ENCODE measurements at places on chromosomes 7 and 10.

DNA sequence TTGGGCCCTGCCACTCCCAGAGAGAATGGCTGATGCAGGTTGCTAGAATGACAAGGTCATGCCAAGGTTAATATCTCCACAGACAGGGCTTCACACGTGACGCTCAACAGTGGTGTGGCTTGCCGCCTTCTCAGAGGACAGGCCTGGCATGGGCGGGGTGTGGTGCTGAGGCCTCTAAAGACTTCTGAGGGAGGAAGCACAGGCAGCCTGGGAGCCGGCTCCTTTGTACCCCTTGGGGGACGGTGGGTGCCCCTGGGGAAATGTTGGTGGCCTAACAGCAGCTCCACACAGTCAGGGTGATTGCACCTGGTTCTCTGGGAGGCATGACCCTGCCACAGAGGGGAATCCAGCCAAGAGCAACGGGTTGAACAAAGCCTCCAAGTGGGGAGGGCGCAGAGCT is 115.1 kb downstream of the PKD1L1 start:
- DNase-seq: no peak

GRCh38 chr10:76640806-76641205 is 996.8 kb downstream of the KCNMA1 start:
- DNase-seq: no peak

GRCh38 chr10:119247550-119247894 is 40.2 kb downstream of the GRK5 start:
- no peak for DNase-seq

- no peak for DNase-seq
Measured at GRCh38 chr10:52967806-52968795, 195.5 kb upstream of the MBL2 start.

DNA sequence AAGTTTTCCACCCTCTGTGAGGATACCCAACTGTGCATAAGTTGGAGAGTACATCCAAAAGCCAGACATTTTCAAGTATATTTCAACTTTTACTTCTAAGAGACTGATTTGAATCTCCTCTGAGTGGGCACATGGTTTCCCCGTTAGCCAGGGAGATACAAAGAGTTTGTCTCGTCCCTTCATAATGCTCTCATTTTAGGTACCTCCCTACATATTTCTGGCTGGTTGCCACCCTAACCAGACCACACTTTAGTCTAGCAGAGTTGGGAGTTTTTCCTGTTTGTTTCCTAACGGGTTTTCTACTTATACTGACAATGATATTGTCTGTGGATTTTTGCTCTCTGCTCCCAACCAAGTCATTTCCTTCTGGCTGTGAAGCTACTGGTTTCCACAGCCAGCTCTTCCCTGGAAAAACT is 180.3 kb downstream of the CCDC71L start:
- DNase-seq: peak; percentile 16

GRCh38 chr10:60910543-60910942 is 33.4 kb downstream of the RHOBTB1 start:
- DNase-seq: no peak

GRCh38 chr10:3008518-3009195 is 58.7 kb upstream of the PFKP start:
- no peak for DNase-seq

DNA sequence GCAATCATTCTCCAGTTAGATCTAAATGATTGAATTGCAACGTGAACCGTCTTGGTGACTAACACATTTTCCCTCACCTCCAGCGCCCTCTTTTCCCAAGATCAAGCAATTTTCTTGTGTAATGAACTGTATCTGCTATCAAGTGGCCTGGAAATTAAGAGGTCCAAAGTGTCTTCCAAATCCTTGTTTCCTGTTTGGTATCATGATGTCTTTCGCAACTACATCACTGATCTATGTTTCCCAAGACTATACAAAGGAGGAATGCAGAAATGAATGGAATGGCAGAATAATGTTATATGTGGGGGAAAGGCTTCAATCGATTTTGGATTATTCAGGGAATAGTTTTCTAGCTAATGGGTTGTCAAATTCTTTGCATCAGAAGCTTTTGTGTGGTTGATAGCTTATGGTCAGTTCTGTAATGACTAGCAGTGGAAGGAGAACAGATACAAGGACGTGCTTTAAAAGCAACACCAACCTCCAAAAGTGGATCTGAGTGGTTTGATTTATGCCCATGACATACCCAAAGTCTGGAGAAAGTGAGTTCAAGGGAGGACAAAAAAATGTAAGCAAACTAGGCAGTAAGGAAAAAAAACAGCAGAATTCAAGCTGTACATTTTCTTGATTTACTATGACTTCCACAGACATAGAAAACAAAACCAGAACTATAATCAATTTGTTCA is 14.6 kb upstream of the ZEB1 start:
- DNase-seq: no peak

GRCh38 chr7:75849573-75849972 is 29.3 kb upstream of the RHBDD2 start:
- no peak for DNase-seq

GRCh38 chr7:116120839-116121238 is 89.5 kb upstream of the TES start:
- no peak for DNase-seq

DNA sequence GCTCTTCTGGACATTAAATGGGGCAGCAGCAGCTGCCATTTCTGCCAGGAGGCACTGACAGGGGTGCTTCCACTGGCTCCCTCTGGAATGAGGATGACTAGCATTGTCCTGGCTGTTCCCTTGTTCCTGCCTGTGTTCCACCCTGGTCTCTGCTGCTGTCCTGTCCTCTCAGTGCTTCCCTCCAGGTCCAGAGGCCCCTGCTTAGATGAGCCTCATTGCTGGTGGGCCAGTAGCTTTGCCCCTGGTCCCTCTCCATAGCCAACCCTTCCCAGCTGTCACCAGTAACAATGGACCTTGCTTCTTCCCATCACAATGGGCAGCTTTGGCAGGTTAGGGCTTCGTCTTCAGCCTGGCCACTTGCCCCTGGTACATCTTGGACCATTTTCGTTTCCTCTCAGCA is 561.1 kb downstream of the TCERG1L start:
- no peak for DNase-seq

- DNase-seq: no peak
Measured at GRCh38 chr10:43393606-43394360, 15.2 kb downstream of the HNRNPF start.

DNA sequence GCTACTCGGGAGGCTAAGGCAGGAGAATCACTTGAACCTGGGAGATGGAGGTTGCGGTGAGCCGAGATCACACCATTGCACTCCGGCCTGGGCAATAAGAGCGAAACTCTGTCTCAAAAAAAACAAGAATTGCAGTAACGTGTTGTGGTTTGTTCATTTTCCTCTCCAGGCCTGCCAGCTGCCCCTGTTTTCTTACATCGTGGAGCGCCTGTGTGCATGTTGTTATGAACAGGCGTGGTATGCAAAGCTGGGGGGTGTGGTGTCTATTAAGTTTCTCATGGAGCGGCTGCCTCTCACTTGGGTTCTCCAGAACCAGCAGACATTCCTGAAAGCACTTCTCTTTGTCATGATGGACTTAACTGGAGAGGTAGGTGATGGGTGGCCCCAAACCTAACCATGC is 52.1 kb downstream of the TRRAP start:
- no peak for DNase-seq

GRCh38 chr7:124536156-124536762 is 229.3 kb downstream of the GPR37 start:
- DNase-seq: no peak

DNA sequence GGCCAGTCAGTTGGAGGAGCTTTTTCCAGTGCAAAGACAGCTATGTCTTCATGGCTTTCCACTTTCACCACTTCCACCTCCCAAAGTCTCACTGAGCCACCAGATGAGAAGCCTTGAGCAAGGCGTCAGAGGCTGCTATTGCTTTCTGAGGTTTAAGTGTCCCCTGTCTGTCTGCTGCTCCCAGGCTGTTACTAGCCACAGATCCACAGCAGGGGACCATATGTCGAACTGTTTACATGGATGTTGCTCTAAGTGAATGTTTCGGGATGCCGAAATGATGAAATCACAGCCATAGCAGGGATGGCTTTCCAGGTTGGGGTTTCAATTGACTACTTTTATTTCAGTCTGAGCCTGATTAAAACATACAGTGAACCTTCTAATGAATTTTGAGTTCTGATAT is 88.5 kb downstream of the AVL9 start:
- DNase-seq: no peak

DNA sequence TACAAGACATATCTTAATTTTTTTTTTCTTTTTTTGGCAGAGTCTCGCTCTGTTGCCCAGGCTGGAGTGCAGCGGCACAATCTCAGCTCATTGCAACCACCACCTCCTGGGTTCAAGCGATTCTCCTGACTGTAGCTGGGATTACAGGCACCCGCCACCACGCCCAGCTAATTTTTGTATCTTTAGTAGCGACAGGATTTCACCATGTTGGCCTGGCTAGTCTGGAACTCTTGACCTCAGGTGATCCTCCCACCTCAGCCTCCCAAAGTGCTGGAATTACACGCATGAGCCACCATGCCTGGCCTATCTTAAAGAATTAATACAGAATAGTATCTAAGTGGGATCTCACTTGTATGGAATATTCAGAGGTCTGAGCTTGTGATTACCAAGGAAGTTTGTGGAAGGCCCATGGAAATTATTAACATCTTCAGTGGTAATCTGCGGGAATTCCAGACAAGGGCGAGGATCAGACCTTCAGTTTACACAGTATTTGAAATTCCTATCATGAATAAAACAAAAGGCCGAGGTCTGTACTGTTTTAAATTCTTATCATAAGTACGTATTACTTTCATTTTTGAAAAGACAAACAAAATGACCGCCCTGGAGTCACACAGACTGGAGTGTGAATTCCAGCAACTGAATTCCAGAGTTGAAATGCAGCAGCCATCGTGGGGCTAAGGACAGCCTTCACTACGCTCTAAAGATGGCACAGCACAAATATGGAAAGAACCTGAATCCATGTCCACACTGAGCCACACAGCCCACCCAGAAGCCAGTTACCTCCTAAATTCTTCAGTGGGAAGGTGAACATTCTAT is 16.7 kb downstream of the GPRIN2 start:
- no peak for DNase-seq

DNA sequence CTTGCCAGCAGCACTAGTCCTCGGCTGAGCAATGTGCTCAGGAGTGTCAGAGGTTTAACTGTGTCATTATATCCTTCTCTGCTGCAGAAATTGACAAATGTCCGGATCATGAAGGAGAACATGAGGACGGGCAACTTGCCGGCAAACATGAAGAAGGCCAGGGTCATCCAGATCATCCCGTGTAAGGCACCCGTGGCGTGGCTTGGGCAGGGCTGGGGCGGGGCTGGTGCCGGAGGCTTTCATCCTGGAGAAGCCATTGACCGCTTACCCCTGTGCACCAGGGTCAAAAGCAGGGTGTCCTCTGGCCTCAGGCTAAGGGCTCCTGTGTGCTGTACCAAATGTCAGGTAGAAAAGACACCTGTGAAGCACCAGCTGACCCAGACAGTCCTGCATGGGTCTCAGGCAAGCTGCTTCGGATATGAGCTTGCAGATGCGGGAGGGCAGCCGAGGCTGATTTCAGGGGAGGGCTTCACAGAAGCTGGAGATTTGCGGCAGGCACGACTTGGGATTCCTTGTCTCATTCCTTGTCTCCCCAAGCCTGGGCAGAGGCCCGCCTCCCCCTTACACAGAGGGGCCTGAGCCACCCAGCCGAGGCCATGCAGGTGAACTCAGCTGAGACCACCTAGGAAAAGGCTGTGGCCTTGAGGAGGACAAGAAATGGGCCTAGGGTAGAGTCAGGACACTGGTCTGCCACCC is 55.4 kb downstream of the MKI67 start:
- no peak for DNase-seq

DNA sequence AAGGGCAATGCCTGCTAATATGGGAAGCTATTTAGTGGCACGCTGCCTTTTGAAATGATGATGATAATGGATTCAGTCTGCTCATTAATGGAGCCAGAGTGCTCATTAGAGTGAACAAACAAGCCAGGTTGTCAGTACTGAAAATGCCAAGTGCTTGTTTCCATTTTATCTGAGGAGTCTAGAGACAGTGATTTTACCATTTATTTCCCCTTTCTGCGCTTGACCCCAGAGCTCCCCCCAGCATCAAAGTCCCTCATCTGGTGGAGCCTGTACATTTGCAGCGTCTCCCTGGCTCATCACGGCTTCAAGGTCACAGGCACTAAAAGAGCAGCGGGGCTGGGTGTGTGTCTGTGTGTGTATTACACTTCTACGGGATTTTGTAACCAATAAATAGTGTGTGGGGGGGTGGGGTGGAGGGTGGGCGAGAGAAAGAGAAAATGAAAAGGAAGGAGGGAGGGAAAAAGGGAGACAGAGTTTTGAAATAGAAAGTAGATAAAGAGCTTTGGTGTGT is 553.8 kb downstream of the TFEC start:
- no peak for DNase-seq

- no peak for DNase-seq
Measured at GRCh38 chr10:64376167-64376566, 855.0 kb downstream of the REEP3 start.
